Neural progenitor cell (in vitro differentiated cells): ENCODE measurements at places on chromosomes 7 and 10. TPM values are rescaled to one million over a fixed set of nuclear protein-coding genes. Genes with fewer than 3 reads are reported as not detected.

GRCh38 chr10:123514996-123515395 lies 151.2 kb upstream of the GPR26 start:
- DNase-seq = no peak

DNA sequence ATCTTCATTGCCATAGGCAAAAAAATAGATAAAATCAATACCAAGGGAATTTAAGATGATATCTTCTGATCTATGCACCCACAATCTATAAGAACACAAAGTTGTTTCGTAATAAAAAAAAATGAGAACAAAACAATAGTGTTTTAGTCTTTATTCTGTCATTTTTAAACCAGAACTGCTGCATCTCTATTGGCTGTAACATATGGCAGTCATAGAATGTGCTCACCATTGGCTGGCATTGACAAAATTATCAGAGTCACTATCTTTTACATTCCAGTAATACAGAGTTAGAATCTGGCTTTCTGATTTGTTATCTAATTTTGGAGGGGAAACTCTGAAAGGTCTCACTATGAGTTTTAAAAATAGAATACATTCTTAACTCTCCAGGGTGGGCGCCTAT lies 138.6 kb upstream of the CCDC6 start:
- no peak for DNase-seq

DNA sequence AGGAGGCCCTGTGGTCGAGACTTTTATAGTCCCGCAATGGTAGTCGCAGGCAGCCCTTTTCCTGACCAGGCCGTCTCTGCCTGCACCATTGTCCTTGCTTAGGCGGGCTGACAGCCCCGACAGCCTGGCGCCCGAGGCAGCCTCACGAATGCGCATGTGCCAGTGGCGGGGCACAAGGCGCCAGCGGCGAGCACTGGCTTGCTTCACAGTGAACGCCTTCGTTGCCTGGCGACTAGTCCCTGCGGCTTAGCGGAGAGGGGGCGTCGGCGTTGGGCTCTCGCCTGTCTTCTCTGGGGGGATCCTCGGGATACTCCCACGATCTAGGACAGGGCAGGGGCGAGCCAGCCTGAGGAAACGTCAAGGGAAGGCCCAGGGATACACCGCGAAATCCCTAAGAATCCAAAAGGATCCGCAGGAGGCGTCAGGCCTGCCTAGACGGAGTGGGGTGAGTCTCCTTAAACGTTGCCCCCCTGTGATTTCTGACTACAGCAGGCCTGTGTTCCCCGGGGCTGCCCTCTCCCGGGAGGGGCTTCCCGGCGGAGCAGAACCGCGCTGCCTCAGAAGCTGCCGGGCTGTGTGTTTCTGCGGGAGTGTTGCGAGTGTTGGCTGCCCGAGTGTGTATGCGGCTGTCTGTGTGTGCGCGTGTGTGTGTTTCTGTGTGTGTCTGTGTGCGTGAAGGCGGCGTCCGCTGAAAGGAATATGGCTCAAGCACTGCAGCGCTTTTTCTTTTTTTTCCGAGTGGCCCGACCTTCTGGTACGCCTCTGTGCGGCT lies 20.5 kb upstream of the ZNF273 start:
- DNase-seq = no peak

Gene TRIL
- total RNA-seq = 8.5 and 14.3 TPM in 2 replicates

- no peak for DNase-seq
These were observed 47.0 kb downstream of the THSD7A start for GRCh38 chr7:11784769-11785536.

Gene GIMAP8
- total RNA-seq = not detected in 2 replicates

GRCh38 chr10:78974617-78975317 lies 94.0 kb upstream of the ZMIZ1 start:
- DNase-seq = peak; percentile 62

DNA sequence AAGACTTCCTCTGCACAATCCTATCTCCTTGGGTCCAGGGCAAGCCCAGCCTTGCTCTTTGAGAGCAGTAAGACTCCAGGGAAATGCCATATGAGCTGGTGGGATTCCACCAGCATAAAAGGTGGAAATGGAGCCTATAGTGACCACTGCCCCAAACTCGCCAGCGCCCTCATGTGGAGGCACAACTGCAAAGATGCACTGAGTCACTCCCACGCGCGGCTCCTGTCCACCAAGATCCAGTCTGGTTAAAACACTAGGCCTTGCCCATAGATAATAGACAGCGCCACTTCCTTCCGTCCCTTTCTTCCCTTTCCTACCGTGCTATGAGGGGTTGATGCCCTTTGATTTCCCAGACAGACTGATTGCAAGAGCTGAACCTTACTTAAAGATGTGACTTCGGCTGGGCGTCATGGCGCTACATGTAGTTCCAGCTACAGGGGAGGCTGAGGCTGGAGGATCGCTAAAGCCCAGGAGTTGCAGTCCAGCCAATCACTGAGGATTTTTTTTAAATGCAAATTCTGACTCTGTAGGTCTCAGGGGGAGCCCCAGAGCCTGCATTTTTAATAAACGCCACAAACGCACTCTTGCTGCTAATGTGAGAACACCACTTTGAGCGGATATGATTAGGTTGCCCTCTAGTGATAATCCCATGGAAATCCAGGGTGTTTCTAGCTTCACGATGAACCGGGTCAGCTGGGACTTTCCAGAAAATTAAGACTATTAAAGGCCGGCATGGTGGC lies 136.5 kb downstream of the EPC1 start:
- peak; percentile 26 for DNase-seq

GRCh38 chr7:154652564-154652963 lies 350.4 kb downstream of the PAXIP1 start:
- DNase-seq = no peak

GRCh38 chr7:44077681-44078091 lies 4.6 kb downstream of the POLM start:
- no peak for DNase-seq

Gene OPALIN
- total RNA-seq = not detected in 2 replicates

DNA sequence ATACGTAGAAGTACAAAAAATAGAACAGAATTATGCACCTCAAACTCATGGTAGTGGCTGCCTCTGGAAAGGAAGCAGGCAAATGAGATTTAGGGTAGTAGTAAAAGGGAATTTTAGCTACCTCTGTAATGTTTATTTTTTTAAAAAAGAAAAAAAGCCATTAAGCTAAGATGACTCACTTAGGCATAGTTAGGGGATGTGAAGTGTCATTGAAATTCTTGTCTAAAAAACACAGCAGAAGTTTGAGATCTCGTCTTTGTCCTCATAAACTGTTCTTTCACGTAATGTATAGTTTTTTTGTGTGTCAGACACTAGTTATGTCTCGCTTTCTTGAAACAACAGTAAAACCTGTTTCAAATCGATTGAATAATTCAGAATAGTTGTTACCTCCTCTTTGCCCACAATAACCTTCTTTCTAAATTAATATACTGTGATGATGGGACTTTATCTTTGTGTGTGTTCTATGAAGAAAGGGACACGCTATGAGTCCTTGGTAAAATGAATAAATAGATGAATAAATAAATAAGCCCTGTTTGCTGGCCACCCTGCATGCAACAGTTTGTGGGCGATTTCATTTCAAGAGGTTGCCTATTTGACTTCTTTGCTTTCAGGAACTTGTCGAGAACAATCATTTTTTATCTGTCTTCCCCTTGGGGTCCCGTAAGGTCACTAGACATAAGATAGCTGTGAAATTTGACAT lies 14.5 kb upstream of the FBXW4 start:
- no peak for DNase-seq

GRCh38 chr10:24370877-24371276 lies 161.9 kb downstream of the KIAA1217 start:
- DNase-seq = no peak

Gene LRRN3
- total RNA-seq = 1.7 and 2.4 TPM in 2 replicates

GRCh38 chr10:73262105-73262730 lies 9.8 kb upstream of the MRPS16 start:
- no peak for DNase-seq

- no peak for DNase-seq
These were observed 291.8 kb downstream of the CRPPA start for GRCh38 chr7:16129431-16130110.

Gene MOGAT3
- total RNA-seq = not detected in 2 replicates

- peak; percentile 41 for DNase-seq
These were observed 5.5 kb downstream of the ZNF775 start for GRCh38 chr7:150384406-150385301.

GRCh38 chr7:6460990-6461584 lies 13.3 kb upstream of the DAGLB start:
- no peak for DNase-seq

Gene TEX36
- total RNA-seq = not detected in 2 replicates

DNA sequence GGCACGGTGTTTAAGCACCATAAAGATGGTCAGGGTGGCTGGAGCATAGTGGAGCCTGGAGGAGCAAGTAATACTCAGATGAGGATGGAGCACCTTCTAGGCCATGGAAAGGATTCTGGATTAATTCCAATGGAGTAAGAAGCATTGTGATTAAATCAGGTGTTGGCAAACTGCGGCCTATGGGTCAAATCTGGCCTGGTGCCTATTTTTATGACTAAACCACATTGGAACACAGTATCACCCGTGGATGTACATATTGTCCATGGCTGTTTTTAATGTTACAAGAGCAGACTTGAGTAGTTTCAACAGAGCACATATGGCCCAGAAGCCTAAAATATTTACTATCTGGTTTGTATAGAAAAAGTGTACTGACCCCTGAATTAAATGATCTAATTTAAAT lies 49.9 kb upstream of the TMEM248 start:
- DNase-seq = no peak

Gene GJD4
- total RNA-seq = not detected in 2 replicates

Gene DLX6
- total RNA-seq = 0.19 TPM in 1 of 2 replicates, not detected in the other

Gene TSPAN33
- total RNA-seq = 34.5 and 52.7 TPM in 2 replicates

DNA sequence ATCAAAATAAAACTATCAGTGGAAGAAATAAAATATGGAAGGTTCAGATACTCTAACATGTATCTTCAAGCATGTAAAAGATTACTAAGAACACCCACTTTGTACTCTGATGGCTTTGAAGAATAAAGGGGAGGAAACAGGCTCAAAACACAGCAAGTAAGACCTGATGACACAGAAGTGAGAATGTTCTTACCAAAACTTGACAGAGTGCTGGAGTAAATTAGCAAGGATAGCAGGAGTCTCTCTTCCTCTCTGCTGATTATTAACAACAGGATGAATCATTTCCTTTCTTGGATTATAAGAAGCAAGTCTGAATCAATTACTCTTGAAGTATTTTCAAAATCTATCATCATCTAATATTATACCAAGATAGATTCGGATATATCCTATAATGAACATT lies 47.5 kb downstream of the GLI3 start:
- DNase-seq = no peak

DNA sequence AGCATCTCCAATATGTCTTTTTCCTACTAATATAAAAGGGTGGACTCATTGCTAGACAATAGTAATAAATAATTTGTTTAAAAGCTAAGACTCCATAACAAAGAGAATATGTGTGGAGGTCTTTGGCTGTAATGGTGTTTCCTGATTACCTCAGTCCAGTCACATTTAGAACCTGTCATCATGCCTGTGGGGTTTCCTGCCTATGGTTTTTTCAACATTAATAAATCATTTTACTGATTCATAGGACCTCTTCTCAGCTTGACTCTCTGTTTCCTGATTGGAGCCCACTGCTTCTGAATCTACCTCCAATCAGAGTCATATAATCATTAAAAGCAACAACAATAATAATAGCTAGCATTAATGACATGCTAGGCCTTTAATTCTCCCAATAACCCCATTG lies 52.4 kb upstream of the GNAI1 start:
- DNase-seq = no peak

GRCh38 chr10:16967866-16968415 lies 150.7 kb upstream of the RSU1 start:
- DNase-seq = no peak

DNA sequence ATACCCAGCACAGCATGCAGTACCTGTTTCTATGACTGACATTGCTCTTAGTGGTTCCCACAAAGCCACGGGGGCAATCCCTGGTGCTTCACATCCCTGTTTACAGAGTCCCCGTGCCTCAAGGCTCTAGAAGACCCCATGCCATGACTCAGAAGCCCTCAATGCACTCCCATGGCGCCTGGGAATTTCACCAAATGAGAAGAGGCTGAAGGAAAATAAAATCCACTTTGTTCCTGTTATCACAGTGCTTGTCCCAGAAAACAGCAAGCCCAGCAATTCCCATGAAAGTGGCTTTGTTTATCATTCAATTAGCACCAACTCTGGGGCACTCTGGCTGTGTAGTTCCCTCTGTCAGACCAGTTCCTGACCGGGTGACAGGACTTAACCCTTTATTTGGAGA lies 268.3 kb downstream of the TNS3 start:
- no peak for DNase-seq

DNA sequence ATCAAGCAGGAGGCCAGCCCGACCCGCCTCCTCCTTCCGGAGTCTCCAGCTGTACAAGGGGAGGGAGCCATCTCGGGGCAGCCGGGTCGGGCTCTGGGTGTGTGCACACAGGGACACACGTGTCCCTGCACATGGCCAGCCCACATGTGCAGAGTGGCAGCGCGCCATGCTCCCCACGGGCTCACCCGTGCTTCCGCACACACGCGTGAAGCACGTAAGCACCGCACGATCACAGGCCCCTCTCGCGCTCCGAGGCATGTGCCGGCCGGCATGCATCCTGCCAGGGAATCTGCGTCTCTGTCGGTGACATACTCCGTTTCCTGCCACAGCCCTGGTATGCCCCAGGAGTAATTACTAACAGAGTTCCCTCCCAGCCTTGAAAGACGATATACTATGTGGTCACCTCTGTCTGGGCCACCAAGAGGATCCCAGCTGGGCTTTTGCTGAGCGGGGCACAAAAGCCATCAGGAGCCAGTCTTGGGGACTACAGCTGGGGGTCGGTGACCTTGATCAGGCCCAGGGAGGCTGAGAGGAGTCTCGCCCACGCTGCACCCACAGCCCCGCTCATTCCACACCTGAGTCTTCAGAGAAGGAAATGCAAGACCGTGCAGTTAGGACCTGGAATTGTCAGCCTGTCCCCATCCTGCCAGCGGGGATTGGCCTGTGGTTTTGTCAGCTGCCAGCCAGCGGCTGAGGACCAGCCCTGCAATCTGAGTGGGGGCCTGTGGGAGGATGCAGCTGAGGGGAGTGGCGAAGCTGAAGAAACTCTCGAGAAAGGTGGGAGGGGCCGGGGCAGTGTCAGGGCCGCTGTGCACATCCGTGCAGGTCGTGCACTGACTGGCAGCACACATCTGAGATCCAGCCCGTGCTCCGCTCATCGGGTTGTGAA lies 11.0 kb upstream of the LFNG start:
- peak; percentile 48 for DNase-seq

DNA sequence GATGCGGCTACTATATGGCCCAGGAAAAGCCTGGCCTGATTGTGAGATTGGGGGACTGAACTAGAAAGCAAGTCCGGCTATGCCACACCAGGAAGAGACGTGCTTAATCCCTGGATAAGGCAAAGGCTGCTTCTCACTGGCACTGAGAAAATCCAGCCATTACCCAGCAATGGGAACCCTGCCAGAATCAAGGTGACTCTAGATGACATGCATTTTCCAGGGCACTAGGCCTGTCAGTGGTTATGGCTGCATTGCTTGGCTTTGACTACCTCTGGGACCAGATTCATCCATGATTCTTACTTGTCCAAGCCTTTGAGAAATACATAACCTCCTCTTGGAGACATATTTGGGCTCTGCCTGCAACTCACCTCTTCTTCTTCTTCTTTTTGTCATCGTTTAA lies 317.2 kb downstream of the GRID1 start:
- DNase-seq = no peak

Gene SLC26A5
- not detected in 2 replicates for total RNA-seq

- no peak for DNase-seq
These were observed 289.2 kb upstream of the NRP1 start for GRCh38 chr10:33623669-33624068.

GRCh38 chr10:48507933-48508790 lies 96.7 kb downstream of the ARHGAP22 start:
- DNase-seq = no peak

- DNase-seq = no peak
These were observed 29.6 kb downstream of the JMJD1C start for GRCh38 chr10:63436225-63436624.

Gene SPDYE2B
- not detected in 2 replicates for total RNA-seq
